Transverse colon (tissue), 4 donors: ENCODE measurements at places on chromosomes 7 and 10. TPM values are rescaled to one million over a fixed set of nuclear protein-coding genes. Genes with fewer than 3 reads are reported as not detected.
A peak's percentile ranks its signal among the peaks of the same experiment; 100 is the strongest.

DNA sequence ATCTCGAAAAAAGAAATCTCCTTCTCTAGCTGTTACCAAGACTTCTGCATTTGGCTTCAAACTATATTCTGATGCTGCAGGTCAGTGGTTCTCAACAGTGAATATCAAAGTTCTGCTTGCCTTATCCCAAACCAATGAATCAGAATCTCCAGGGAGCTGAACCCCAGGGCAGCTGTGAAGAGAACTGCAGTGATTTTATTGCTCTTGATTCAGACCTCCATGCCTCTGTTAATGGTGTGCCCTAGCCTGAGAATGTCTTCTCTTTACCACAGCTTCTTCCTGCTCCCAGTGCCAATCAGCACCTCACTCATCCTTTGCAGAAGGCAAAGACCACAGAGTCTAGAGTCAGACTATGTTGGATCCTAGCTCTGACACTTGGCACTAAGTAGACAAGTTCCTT is 46.2 kb upstream of the MRLN start:
- no peak overlapping the region for H3K27ac ChIP-seq
- no peak for DNase-seq
- no peaks in the 10 kb centered on the region for H3K36me3 ChIP-seq
- no peaks in the 10 kb centered on the region for H3K4me1 ChIP-seq
- no peak overlapping the region for H3K4me3 ChIP-seq

DNA sequence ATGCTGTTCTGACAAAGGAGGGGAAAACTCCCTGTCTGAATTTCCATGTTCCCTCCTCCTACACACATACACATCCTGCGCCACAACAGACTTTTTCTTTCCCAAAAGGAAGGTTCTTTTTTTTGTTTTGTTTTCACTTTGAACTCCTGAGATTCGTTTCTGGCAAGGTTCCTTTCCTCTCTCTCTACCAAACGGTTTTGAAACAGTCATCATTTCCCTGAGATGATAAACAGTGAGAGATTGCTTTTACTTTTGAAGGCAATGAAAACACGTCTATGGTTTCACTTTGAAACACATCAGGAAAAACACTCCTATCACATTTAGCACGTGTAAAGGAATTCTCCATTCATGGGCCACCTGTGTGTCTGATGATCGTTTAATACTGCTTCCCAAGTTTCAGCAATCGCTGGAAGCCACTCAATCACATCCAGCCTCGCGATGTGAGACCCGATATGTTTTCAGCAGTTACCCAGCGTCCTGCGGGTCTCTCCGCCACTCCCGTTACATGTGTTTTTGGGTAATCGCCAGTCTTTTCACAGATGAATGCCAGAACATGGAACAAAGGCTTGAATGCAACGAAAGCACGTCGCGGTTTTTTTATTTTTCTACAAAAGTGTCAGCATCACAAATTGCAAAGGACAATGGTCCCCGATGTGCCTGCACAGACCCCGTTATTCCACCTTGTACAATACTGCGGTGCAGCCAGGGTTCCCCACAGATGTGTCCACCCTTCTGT is 62.8 kb upstream of the CUX1 start:
- peaks cover 4% of the 10 kb centered on the region for H3K4me1 ChIP-seq
- peak overlapping the region; percentile 26 for H3K4me3 ChIP-seq
- no peaks in the 10 kb centered on the region for H3K36me3 ChIP-seq
- no peak overlapping the region for H3K27ac ChIP-seq

- H3K36me3 ChIP-seq, result peaks cover 79% of the 10 kb centered on the region
- no peak overlapping the region for H3K4me3 ChIP-seq
- no peaks in the 10 kb centered on the region for H3K27me3 ChIP-seq
- DNase-seq, result no peak
- no peaks in the 10 kb centered on the region for H3K4me1 ChIP-seq
- H3K27ac ChIP-seq, result no peak overlapping the region
Measured at GRCh38 chr7:23514755-23515154, 17.0 kb downstream of the TRA2A start.

- H3K36me3 ChIP-seq, result peaks cover 31% of the 10 kb centered on the region
- H3K27ac ChIP-seq, result peak overlapping the region; percentile 36
- H3K4me3 ChIP-seq, result no peak overlapping the region
- H3K4me1 ChIP-seq, result peaks cover 34% of the 10 kb centered on the region
Measured at GRCh38 chr7:1156782-1157535, 3.0 kb downstream of the ZFAND2A start.

Gene ARPC1B
- total RNA-seq, result 232 TPM
